ENCODE measurements at places on chromosomes 12 and 14. TPM values are rescaled to one million over a fixed set of nuclear protein-coding genes. Genes with fewer than 3 reads are reported as not detected.

The FANCM gene
- 12.9 TPM for total RNA-seq

The DUSP6 gene
- 74.4 TPM for total RNA-seq

The TEX52 gene
- not detected for total RNA-seq

The TAS2R8 gene
- total RNA-seq = not detected

The TSPAN19 gene
- not detected for total RNA-seq

The STXBP6 gene
- 0.18 TPM for total RNA-seq

DNA sequence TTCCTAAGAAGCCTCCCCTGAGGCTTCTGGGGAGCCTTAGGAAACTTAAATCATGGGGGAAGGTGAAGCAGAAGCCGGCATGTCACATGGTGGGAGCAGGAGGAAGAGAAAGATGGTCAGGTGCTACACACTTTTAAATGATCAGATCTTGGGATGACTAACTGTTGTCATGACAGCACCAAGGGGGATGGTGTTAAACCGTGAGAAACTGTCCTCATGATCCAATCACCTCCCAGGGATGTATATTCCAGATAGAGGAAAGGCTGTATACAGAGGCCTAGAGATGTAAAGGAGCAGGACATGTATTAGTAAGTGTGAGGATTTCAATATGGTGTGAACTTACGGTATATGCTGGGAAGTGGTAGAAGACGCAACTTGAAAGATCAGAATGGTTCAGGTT lies 121.1 kb downstream of the CAND1 start:
- DNase-seq = no peak

DNA sequence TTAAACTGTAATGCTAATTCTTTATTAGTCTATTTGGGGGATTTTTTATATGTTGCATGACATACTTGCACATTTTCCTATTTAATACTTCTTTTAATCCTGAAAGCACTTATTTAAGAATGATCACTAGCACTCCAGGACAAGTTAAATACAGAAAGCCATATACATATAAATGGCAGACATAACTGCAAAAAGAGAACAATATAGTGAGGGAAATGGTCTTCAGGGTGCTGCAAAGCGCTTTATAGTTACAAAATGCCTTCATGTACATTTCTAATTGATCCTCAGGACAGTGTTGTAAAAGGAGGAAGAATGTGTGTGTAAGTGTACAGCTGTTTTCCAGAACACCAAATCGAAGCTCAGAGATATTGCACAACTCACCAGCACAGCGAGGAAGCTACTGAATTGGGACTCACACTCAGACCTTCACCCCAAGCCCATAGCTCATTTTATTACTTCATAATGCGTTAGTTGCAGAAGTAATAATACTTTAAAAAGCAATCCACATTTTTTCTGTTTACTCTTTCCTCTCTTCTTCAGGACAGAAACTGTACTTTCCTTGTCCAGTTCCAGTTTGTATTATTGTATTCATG lies 428.2 kb downstream of the RAD51B start:
- no peak for DNase-seq

DNA sequence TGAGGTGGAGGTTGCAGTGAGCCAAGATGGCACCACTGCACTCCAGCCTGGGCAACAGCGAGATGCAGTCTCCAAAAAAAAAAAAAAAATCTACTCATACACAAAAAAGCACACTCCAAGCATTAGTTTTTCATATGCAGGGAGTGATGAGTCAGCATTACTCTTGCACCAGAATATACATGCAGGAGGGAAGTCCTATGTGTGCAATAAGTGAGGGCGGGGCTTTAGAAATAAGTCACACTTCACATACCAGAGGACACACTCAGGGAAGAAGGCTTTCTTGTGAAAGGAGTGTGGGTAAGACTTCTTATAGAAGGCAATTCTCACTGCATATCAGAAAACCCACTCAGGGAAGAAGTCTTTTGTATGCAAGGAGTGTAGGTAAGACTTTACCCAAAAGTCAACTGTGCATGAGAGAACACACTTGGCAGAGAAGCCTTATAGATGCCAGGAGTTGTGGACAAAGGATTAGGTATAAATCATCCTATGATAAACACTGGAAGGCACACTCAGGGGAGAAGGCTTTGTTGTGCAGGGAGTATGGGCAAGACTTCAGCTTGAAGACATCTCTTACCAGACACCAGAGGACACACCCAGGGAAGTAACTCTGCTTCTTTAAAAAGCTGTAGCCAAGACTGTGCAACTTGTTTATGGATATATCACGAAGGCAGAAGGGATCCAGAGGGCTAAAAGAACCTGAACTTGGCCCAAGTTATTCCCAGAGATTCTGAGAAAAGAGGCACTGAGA lies 50.5 kb downstream of the ATF7 start:
- DNase-seq = no peak

DNA sequence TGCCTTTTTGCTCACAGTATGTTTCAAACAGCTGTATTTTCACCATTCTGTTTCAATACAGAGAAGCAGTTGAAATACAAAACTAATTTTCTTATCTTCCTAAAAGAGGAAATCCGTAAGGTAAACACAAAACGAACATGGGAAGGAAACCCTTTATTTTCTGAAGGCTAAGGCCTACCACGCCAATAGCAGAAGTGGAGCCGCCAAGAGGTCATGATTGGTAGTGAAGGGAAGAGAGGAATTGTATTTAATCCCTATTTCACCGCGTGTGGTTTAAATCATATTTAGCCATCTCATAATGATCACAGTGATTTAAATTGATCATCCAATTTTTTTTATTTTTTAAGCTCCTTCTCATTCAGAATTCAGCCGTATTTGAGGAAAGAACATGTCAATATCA lies 398.2 kb downstream of the PRKD1 start:
- DNase-seq = no peak

GRCh38 chr12:122187466-122187865 lies 4.5 kb downstream of the LRRC43 start:
- DNase-seq = no peak
